G401 (cell line): ENCODE measurements at places on chromosomes 12 and 14. TPM values are rescaled to one million over a fixed set of nuclear protein-coding genes. Genes with fewer than 3 reads are reported as not detected.

- peak; percentile 89 for DNase-seq
Observed at GRCh38 chr12:6965026-6965661, 5.3 kb downstream of the PHB2 start.

Gene ZNF10
- 4.7 and 5.1 TPM in 2 replicates for total RNA-seq

- DNase-seq, result no peak
Observed at GRCh38 chr12:65477721-65478120, 199.2 kb downstream of the MSRB3 start.

Gene ACOT6
- total RNA-seq, result not detected in 2 replicates

- no peak for DNase-seq
Observed at GRCh38 chr12:6072302-6072752, 52.1 kb downstream of the VWF start.

DNA sequence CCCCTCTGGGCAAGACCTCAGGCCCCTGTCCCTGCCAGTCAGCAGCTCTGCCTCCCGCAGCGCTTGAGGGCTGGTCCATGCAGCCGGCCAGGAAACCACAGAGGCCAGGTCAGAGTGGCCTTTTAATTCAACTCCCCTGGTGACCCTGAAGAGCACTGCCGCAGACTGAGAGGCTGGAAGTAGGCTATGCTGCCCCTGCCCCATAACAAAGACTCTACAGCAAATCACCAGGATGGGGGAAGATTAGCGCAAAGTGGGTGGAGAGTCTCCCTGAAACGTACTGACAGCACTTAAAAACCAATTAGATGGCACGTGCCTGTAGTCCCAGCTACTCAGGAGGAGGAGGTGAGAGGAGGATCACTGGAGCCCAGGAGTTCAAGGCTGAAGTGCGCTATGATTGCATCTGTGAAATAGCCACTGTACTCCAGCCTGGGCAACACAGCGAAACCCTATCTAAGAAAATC is 70.5 kb downstream of the ITPK1 start:
- DNase-seq, result no peak

Gene CRACR2A
- not detected in 2 replicates for total RNA-seq

DNA sequence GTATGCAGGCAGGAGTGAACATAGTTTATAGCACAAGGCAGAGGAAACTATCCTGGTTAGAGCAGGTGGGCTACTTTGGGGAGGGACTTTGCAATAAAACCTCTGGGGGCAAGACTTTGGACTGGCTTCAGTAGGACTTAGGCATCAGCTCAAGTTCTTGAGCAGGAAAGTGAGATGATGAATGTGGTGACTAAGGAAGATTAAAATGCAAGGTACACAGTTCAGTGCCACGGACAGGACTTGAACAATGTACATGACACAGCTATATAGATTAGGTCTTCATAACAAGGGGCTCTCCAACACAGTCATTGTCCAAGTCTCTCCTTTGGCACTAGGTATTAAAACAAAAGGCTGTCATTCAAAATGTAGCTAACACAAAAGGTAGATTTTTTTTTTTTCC is 21.4 kb upstream of the PPP4R4 start:
- no peak for DNase-seq

Gene ACOT4
- not detected in 2 replicates for total RNA-seq

- DNase-seq, result no peak
Observed at GRCh38 chr14:44448951-44449358, 58.1 kb downstream of the FSCB start.

Gene CAPZA3
- total RNA-seq, result not detected in 2 replicates

Gene GRIN2B
- 0.07 and 0.12 TPM in 2 replicates for total RNA-seq

DNA sequence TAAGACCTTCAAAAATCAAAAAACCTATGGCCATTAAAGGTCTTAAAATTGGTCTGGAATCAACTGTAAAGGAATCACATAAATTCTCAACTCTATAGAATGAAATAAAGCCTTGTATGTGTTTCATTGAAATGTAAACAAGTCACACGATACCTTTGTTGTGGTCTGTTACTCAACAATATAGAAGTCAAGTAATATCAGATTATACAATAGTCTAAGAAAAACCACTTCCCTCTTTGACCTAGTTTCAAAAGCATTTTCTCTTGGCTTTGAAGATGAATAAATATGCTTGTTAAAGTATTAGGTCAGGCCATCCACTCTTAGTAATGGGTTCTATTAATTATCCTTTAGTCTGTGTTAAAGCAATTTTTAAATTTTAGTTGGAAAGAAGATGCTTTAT is 79.8 kb upstream of the DIO2 start:
- no peak for DNase-seq

DNA sequence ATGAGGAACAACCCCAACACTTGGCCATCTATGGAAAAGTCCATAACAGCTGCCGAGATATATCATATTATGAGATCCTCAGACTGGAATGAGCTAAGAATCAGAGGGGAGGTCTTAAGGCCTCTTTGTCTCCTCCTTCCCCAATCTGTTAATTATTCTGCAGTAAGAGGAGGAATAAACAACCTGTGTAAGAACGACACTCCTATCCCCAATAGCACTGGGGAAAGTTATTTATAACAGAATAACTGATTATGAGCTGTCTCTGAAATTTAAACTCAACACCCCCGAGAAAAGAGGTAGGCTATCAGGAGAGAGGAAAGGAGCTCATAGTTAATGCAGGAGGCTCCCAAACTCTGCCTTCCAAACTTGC is 68.0 kb downstream of the NIN start:
- no peak for DNase-seq

DNA sequence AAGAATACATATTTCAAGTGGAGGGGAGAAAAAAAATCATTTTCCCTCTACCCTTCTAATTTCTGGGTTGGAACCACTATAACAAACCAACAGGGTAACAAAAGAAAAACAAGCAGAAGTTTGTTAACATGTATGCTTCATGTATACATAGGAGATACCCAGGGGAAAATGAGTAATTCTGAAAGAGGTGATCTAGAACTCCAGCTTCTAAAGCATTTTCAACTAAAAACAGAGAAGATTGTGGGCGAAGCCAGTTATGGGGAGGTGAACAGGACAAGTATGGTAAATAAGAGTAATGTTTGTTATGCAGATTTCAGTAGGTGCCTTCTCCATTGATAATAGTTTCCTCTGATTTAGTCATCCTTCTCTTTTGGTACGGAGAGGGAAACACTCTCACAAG is 16.7 kb downstream of the FNTB start:
- no peak for DNase-seq

GRCh38 chr12:386651-387050 is 2.5 kb downstream of the KDM5A start:
- DNase-seq, result no peak

- DNase-seq, result no peak
Observed at GRCh38 chr12:98127336-98127679, 388.1 kb upstream of the TMPO start.

DNA sequence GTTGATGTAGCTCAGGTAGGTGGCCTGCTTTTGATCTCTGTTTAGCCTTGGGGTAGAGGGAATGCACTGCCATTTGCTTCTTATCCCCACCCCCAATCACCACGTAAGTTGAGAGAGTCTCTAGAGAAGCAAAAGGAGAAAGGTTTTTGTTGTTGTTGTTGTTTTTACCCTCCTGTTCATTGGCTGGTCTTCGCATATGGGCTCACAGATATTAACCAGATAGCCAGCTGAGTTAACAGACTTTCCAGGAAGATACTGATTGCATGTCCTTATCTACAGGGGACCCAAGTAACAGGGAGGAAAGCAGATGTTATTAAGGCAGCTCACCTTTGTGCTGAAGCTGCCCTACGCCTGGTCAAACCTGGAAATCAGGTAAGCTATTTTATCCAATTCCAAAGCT is 2.9 kb downstream of the PA2G4 start:
- no peak for DNase-seq

DNA sequence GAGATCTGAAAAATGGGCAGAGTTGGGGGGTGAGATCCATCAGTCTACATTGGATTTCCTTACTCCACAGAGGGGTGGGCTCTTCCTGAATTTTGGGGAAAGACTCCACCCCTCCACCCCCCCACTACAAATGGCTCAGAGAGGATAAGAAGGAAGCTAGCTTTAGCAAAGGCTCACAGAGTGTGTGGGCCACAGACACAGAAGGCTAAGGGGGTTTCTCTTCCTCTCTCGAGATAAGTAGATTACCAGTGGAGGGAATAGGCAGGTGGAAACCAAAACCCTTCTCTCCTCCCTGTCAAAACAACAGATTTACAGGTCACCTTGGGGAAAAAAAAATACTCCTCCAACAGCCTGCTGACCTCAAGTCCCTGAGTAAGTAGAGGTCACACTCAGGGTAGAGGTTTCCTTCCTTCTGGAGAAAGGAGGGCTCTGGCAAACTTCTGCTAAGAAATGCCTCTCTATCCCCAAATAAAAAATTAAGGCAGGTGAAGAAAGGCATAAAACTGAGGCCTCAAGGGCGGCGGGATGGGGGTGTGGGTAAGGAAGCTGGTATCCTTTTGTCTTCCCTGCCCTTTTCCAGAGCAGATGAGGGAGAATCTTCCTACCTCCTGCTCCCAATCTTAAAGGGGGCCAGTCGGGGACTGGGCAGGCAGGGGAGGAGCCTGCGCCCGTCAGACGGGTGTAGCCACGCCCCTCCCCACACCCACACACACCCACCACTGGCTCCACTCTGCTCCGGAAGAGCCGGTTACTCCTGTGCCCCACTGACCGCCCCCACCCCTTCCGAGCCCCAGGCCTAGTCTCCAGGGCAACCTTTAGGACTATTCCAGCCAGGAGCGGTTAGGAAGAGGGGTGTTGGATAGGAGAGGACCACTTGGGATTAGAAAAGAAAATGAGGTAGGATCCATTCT is 1.9 kb upstream of the BAZ2A start:
- DNase-seq, result peak; percentile 46

Gene TSPAN11
- not detected in 2 replicates for total RNA-seq

DNA sequence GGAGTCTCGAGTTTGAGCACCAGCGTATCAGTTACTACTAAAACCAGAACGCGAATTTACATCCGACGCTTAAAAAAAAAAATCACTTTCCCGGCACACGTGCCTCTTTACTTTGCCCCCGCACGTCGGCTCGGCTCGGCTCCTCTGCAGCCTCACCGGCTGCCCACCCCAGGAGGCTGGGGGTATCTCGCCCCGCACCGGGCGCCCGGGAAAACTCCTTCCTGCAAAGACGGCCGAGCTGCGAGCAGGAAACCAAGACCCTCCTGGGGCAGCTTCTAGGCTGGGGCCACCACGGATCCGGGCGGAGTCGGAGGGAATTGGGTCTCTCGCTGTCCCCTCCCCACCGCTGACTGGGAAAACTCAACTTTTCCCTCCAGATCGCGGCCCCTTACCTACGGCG is 610 bp downstream of the VSIG10 start:
- no peak for DNase-seq
